ENCODE measurements at places on chromosomes 16 and 17.
A peak's percentile ranks its signal among the peaks of the same experiment; 100 is the strongest.

GRCh38 chr17:72915625-72916081 lies 176.8 kb downstream of the SLC39A11 start:
- DNase-seq = no peak

DNA sequence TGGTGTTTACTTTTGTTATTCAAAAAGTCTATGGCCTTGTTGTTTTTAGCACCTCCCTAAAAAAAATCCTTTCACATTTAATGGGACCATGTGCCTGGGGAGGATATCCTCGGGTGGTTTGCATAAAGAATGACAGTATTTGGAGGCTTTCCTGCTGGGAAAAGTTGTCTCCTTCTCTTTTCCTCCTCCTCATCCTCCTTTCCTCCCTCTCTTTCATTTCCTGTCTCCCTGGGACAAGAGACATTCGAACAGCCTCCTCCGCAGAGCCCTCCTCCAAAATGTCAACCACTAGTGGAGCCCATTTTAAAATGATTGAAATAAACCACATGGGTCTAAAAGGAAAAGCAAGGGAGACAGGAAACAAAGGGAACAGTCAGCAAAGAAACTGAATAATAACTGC lies 67.4 kb downstream of the MYH13 start:
- DNase-seq = no peak

GRCh38 chr17:13981881-13982280 lies 87.4 kb upstream of the COX10 start:
- DNase-seq = no peak

DNA sequence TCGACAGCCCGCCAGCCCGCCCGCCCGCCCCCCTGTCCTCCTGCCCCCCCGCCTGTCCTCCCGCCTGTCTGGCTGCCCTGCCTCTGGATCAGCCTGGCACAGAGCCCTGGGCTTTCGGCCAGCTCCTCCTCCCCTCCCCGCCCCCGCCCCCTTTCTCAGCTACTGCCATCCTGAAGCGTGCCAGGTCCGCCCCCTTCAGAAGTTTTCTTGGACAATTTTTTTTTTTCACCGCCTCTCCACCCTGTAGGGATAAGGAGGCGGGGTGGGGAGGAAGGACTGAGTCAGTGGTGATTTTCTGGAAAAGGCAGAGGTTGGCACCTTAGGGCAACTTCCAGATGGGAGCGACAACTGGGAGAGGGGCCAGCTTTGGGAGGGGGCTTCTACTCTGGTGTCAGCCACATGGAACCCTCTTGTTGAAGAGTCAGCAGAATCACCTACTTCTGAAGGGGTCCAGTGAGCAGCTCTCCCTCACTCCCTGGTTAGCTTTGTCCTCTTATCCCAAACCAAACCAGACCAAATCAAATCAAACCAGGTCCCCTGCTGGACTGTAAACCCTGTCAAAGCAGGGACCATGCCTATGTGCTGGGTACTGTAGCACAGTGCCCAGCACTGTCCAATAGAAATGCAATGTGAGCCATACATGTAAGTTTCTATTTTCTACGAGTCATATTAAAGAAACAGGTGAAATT lies 19.7 kb downstream of the IGF2BP1 start:
- DNase-seq = no peak

- no peak for DNase-seq
These were observed 202.6 kb downstream of the PARN start for GRCh38 chr16:14427371-14427948.

DNA sequence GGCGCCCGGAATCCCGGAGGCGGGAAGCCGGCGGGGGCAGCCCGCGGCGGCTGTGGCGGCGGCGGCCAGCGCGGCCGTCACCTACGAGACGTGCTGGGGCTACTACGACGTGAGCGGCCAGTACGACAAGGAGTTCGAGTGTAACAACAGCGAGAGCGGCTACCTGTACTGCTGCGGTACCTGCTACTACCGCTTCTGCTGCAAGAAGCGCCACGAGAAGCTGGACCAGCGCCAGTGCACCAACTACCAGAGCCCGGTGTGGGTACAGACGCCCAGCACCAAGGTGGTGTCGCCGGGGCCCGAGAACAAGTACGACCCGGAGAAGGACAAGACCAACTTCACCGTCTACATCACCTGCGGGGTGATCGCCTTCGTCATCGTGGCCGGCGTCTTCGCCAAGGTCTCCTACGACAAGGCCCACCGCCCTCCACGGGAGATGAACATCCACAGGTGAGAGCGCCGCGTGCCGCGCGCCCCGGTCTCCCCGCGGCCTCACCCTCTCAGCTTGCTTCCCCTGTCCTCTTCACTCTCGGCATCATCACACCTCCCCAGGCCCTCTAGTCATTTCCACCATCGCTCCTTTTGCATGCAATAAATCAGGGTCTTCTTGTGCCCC lies 706 bp downstream of the SHISA6 start:
- DNase-seq = no peak

DNA sequence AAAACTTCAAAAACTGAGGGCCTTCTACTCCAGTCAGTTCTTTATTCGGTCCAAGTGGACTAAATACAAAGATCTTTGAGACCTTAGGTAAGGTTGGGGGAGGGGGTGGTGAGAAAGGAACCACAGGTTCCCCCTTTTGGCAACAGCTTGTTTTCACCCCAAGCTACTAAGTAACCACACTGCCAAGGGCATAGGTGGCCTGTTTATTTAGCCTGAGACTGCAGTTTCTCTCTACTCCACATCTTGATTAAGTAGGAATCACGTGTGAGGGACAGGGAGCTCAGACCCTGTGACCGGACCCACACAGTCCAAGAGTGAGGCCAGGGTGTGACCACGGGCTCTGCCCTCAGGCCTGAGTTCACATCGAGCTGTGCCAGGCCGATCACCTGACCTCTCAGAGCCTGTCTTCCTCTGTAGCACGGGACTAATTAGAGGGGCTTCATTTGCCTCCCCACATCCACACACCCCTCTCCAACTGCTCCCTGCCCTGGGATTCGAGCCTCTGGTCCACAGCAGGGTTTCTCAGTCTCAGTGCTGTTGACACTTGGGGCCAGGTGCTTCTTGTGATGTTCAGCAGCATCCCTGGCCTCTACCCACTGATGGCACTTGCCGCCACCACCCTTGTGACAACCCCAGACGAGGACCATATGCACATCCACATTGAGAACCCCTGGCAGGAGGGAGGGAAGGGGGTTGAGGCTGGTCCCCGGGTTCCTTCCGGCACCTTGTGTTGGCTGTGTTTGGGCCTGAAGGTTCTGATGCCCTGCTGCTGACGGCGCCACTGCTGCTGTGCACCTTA lies 17.8 kb downstream of the ST6GALNAC2 start:
- no peak for DNase-seq

- no peak for DNase-seq
These were observed 2.3 kb downstream of the ENPP7 start for GRCh38 chr17:79732804-79733691.

DNA sequence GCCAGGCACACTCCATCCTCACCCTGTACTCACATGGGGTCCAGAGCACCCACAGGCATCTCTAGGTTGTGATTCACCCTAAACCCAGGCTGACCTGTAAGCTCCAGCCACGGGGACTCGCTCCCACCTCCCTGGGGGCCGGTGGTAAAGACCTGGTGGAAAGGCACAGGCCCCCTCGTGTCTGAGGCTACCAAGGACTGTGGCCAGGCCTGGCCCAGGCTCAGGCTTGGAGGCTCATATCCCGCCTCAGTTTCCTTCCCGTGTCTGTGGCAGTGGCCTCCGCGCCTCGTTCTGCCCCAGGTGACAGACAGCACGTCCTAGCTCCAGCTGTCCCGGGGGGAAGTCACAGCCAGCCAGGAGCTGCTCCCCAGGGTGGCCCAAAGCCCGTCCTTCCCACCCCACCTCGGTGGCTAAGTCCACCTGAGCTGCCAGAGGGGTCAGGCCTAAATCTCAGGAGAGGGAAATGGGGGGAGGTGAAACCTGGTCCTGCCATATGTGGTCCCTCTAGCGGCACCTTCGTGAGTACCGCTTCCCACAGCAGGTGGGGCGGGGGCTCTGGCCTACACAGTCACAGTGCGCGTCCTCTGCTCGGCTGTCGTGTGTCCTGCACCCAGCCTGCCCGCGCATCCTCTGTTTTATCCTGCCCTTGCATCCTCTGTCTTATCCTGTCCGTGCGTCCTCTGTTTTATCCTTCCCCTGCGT lies 12.6 kb downstream of the CDH15 start:
- no peak for DNase-seq

- DNase-seq = no peak
These were observed 28.0 kb downstream of the PPL start for GRCh38 chr16:4908854-4909401.

DNA sequence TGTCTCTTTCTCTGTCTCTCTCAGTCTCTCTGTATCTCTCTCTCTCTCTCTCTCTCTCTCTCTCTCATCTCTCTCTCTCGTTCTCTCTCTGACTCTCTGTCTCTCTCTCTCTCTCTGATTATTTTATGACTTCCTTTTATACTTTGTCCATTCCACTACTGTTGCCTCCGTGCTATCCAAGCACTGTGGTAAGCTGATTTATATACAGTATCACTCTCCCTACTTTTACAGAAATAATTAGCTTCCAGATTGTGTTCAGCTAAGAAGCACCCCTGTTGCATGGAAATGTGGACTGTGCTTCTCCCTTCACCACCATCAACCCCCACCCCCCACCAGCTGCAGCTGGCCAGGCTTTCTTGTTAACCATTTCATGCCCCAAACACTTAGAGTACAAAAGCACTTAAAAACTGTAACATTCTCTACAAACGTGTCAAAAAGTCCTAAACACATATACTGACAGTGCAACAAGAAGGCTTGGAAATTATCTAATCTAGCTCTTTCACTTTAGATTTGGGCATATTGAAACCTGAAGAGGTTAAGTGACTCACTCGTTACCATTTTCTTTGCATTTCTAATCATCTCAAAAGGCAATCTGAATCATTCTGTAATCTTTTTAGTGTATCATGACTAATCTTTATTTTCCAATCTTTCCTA lies 11.6 kb upstream of the TMEM100 start:
- DNase-seq = no peak

DNA sequence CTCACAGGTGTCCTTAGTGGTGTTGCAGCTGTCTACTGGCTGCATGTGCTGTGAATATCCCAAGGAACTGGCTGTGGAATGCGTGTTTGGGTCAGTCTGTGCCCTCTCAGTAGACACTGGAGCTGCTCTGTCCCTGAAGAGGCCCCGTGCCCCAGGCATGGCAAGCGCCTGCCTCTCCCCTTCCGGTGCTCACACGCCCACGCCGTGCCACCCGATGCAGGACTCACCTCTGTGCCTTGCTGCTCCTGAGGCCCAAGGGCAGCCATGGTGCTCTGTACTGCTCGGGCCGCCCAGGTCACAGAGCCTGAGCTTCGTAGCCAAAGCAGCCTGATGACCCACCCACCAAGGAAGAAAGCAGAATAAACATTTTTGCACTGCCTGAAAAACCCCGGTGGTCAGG lies 10.0 kb downstream of the RGS11 start:
- no peak for DNase-seq

GRCh38 chr16:17467923-17468540 lies 2.7 kb downstream of the XYLT1 start:
- DNase-seq = peak; percentile 11

DNA sequence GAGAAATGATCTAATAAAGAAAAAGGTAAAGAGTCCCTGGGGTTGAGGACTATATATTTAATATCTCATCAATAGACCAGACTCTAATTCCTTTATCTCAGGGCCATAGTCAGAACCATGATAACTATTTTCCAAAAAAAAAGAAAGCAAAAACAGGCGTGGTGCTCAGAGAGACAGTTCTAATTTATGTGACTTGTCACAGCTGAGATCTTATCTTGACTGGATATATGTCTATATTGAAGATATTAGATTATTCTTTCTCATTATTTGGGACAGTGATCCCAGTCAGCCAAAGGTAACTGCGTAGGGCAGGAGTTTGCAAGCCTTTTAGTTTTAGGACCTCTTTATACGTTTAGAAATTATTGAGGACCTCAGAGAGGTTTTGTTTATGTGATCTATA lies 52.4 kb downstream of the ITFG1 start:
- DNase-seq = no peak

- peak; percentile 48 for DNase-seq
These were observed 11.6 kb upstream of the MFAP4 start for GRCh38 chr17:19398301-19399181.

- DNase-seq = peak; percentile 13
These were observed 192.4 kb downstream of the SEC14L1 start for GRCh38 chr17:77332981-77333685.

DNA sequence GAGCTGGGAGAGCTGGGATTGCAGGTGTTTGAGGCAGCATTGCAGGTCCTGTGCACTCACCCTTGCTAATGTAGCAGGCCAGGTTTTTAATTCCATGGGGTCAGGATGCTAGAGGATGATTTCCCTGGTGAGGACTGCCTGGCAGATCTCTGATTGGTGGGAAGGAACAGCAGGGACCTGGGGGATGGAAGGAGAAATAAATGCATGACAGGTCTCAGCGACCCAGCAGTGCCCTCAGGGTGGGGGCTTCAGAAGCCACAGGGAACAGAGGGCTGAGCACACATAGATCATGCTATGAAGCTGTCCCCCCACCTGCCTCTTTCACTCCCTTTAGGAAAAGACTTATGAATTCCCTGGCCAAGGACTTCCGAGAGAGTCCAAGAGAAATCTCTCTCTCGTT lies 255.5 kb upstream of the N4BP1 start:
- no peak for DNase-seq

DNA sequence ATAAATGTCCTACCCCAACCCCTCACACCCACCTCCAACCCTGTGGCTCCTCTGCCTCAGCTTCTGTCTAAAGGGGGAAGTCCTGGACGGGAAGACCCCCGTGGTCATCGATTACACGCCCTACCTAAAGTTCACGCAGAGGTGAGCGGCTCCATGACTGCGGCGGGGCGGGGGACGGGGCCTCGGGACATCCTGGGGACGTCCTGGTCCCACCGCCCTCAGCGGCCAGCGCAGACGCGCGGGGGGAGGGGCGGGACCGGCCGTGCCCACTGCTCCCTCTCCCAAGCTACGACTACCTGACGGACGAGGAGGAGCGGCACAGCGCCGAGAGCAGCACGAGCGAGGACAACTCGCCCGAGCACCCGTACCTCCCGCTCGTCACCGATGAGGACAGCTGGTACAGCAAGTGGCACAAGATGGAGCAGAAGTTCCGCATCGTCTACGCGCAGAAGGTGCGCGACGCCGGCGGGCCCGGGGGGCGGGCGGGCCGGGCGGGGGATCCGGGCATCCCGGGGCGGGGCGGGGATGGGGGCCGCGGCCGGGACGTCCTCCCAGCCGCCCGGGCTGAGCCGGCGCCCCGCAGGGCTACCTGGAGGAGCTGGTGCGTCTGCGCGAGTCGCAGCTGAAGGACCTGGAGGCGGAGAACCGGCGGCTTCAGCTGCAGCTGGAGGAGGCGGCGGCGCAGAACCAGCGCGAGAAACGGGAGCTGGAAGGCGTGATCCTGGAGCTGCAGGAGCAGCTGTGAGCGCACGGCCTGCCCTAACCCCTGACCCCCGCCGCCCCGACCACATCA lies 6.7 kb downstream of the RUNDC3A start:
- no peak for DNase-seq

GRCh38 chr17:6713918-6714271 lies 726 bp upstream of the SLC13A5 start:
- DNase-seq = no peak

- DNase-seq = no peak
These were observed 17.0 kb downstream of the MGAT5B start for GRCh38 chr17:76884995-76885893.

GRCh38 chr17:75723171-75723930 lies 2.1 kb downstream of the ITGB4 start:
- no peak for DNase-seq

GRCh38 chr16:1261131-1261892 lies 5.4 kb downstream of the TPSD1 start:
- no peak for DNase-seq

Data from bone marrow (tissue), 2 donors.